ENCODE measurements at places on chromosomes 2 and 18.

DNA sequence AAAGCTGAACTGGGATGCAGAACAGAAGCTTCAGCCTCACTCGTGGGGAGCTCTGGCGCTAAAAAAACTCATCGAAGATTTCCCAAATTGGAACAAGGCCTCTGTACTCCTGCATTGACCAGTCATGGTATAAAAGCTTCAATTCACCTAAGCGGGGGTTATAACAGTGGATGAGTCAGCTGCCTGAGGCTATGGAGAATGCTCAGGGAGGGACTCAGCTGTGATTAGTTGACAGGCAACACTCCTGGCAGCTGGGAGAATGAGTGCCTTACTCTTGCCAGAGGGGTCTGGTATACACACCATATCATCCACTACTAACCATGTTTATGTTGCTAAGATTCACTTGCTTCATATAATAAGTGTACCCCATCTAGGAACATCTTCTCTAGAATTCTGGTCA, 350.6 kb upstream of the VRK2 start:
- DNase-seq, result no peak

DNA sequence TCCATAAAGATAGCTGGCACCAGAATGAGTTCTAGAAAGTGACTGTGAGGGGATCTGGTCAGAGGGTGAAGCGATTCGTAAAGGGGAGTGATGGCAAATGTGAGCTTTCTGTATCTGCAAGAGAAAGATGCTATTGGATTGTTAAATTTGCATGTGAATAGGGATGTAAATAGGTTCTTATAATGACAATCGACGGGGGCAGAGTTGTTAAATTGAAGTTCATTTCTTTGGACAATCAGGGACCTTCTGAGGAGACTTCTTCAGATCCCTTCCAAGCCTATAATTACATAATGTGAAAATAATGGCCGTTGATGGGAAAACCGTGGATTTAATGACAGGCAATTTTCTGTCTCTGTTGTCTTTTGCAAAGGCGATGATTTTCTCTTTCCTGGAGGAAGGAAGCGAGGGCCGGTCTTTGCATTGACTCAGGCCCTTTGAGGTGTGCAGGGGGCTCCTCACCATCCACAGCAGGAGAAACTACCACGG, 52.2 kb upstream of the TMEM18 start:
- no peak for DNase-seq

DNA sequence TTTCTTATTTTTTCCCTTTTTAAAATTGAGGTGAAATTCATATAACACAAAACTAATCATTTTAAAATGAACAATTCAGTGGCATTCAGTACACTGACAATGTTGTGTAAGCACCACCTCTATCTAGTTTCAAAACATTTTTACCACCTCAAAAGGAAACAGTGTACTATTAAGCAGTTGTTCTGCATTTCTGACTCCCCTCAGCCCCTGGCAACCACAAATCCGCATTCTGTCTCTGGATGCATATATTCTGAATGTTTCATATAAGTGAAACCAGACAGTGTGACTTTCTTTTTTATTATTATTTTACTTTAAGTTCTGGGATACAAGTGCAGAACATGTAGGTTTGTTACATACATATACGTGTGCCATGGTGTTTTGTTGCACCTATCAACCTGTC, 19.2 kb upstream of the TANK start:
- DNase-seq, result no peak

- peak; percentile 8 for DNase-seq
Observed at GRCh38 chr2:53498210-53498609, 269.4 kb upstream of the CHAC2 start.

DNA sequence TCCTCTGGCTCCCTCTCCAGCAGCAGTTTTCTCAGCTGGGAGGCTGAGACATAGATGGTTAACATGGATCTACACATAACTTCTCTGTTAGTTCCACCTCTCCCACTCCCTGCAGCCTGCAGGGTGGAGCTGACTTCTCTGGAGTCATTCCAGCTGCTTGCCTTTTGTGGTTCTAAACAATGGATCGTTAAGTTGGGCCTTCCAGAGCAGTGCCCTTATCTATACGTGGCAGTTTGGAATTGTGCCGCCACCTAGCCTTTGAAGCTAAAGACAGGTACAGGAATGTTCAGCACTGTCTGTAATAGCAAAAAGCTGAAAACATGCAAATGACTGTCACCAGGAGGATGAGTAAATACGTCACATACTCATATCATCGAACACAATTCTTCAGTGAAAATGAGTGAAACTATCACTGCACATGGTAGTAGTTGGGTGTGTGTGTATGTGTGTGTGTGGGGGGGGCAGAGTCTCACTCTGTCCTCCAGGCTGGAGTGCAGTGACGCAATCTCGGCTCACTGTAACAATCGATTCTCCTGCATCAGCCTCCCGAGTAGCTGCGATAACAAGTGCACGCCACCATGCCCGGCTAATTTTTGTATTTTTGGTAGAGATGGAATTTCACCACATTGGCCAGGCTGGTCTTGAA, 50.3 kb downstream of the SH2D6 start:
- DNase-seq, result peak; percentile 39

- DNase-seq, result peak; percentile 18
Observed at GRCh38 chr2:84970868-84971509, at the start of gene KCMF1. Gene KCMF1, plus strand, starts transcription at chr2:84971161. Its CDS starts 291 bp downstream, at chr2:84971452.

- no peak for DNase-seq
Observed at GRCh38 chr2:189337656-189338055, 103.6 kb upstream of the WDR75 start.

GRCh38 chr18:13514558-13514957, 211.8 kb downstream of the FAM210A start:
- DNase-seq, result no peak

DNA sequence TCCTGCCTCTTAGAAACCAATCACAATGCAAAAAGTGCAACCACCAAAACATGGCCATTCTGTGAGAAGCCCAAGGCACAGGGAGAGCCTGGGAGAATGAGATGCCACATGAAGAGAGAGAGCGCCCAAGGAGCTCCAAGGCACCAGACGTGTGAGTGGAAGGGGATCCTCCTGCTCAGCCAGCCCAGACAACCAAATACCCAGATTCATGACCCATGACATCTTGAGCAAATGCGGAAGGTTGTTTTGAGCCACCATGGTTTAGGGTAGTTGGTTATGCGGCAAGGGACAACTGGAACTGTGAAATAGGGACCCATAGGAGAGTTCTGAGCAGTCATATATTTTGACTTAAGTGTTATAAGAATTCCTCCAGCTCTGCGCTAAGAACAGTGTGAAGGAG, 7.0 kb downstream of the AFF3 start:
- DNase-seq, result no peak

GRCh38 chr2:229169751-229170150, 101.3 kb downstream of the PID1 start:
- DNase-seq, result no peak

GRCh38 chr2:59029058-59029457, 787.9 kb upstream of the FANCL start:
- DNase-seq, result no peak

- DNase-seq, result peak; percentile 94
Observed at GRCh38 chr18:57434536-57435494, at the start of gene ONECUT2. Gene ONECUT2, plus strand, starts transcription at chr18:57435374. Its CDS starts 343 bp downstream, at chr18:57435717.

DNA sequence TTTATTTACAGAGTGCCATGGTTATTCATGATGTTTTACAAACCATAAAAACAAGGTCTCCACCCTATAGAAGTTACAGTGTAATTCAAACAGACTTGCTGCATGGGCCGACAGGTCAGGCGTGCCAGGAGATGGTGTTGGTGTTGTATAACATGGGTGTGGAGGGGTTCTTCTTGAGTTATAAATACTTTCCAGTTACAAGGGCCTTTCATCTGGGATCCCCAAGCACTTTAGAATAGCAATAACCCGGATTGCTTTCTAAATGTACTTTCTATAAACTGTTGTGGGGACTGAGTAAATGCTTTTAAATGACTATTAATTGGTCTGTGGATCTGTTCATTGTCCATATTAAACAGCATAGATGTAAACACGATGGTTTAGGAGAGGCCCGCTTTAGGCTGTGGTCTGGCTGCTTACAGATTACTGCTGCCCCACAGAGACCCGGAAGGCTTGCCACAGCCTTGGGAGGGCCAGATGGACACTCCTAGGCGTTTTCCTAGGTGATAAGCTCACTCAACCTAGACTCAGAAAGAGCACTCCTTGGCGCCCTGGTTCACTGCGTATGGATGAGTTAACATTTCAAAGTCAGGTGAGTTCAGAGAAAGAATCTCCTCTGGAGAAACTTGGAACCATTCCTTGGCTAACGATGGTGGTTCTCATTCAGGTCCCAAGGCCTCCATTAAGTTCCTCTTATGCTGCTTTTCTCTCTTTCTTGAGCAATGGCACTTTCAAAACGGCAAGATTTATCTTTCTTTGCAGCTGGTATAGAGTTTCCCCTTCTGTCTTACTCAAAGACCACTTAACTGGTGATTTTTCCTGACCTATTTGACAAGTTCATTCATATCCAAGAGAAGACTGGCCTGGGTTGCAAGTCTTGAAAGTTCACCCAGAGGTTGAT, 3.6 kb upstream of the KIAA2012 start:
- DNase-seq, result peak; percentile 56

GRCh38 chr18:25725501-25725900, 364.9 kb downstream of the SS18 start:
- DNase-seq, result no peak

DNA sequence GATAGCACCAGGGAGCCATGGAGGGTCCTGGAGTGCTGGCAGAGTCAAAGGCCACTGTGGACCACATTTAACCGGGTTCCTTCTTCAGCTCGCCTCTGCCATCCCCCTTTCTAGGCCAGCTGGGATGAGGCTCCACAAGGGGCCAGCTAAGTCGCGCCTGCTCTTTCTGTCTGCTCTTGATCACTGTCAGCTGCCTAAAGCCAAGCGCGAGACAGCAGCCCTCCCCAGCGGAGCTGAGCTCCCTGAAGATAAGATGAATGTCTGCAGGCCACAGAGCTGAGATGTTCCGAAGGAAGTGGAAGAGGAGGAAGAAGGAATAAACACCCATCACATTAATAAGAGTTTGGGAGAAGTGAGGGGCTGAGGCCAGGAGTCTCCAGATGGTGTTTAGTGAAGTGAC, 99.6 kb downstream of the CELF4 start:
- DNase-seq, result no peak

DNA sequence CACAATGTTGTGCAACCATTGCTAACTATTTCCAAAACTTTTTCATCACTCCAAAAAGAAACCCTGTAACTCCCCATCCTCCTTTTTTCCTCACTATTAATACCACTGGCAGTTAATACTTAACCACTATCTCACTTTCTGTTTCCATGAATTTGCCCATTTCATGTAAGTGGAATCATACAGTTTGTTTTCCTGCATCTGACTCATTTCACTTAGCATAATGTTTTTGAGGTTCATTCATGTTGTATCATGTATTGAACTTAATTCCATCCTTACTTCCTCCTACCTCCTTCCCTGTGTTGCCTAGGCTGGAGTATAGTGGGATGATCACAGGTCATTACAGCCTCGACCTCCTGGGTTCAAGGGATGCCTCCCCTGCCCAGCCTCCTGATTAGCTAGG, 68.3 kb downstream of the FAM117B start:
- no peak for DNase-seq

- no peak for DNase-seq
Observed at GRCh38 chr18:2939317-2939716, 73.6 kb downstream of the LPIN2 start.

DNA sequence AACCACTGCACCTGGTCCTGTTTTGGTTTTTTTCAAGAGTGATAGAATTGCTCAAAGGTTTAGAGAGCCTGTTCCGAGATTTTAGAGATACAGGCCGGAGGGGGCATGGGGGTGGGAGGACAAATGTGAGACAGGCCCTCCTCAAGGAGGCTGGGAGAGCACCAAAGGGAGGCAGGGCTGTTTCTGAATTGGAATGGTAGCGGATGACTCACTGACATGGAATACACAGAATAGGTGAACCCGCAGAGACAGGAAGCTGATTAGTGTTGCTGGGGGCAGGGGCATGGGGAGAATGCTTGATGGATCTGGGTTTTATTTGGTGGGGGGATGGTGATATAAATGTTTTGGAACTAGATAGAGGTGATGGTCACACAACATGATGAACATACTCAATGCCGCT, 111.0 kb upstream of the MGAT5 start:
- DNase-seq, result no peak

DNA sequence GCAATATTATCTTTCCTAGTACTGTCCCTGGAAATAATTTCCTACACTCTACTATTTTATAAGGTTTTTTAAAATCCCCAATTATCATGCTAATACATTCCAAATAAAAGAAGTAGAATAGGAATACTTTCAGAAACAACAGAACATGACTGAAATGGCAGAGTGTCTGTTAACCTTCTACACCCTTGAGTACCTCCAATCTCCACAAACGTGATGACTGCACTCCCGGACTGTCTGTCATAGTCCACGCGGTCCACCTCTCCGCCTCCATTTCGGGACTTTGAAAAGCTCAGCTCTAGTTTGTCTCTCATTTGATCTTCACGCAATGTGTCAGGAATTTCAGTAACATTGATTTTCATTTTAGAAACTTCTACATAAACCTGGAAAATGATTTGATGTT, 13.6 kb upstream of the RBM43 start:
- DNase-seq, result no peak

DNA sequence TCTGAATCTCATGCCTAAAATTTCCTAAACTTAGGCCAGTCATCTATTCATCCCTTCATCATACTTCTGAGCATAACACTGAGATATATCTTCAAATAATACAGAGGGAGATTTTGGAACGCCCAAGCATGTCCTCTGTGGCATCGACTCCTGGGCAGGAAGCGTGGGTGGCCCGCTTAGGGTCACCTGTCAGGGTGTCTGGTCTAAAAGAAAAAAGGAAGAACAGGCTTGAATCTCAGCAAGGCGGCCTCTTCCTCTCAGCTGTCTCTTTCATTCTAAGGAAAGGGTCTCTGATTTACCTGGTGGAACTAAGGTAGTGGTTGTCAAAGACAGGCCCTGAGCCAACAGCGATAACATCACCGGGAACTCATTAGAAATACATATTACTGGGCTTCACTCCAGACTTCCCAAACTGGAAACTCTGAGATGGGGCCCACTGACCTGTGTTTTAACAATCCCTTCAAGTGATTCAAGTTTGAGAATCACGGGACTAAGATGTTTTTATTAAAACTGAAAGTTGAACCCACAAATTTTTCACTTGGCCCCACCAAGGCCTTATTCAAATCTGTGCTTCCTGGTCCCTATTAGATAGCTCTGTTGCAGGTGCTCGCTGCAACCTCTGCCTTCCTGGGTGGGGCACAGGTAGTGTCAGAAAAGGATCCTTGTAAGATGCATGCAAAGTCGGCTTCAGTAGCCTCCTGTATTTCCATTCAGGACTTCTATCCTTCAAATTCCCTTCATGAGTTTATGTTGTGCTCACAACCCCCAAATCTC, 162.3 kb upstream of the CCDC68 start:
- DNase-seq, result no peak

- DNase-seq, result no peak
Observed at GRCh38 chr2:180728928-180729559, 251.4 kb upstream of the UBE2E3 start.

GRCh38 chr18:24818441-24818840, 358.0 kb downstream of the HRH4 start:
- DNase-seq, result no peak

DNA sequence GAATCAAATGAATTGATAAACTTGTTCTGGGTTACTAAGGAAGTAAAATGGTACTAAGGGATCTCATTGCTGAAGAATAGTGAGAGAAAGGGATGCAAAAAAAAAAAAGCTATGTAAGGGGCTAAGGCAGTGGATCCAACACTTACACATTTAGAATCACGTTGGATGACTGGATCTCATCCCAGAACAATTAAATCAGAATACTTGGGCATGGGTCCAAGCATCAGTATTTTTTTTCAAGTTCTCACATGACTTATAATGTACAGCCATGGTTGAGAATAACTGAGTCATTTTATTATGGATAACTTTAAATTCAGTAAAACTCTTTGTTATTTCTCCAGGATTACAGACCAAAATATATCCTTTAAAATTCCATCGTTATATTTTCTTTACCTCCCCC, 8.5 kb downstream of the DSC1 start:
- DNase-seq, result no peak
